ENCODE measurements at places on chromosomes 16 and 17.

DNA sequence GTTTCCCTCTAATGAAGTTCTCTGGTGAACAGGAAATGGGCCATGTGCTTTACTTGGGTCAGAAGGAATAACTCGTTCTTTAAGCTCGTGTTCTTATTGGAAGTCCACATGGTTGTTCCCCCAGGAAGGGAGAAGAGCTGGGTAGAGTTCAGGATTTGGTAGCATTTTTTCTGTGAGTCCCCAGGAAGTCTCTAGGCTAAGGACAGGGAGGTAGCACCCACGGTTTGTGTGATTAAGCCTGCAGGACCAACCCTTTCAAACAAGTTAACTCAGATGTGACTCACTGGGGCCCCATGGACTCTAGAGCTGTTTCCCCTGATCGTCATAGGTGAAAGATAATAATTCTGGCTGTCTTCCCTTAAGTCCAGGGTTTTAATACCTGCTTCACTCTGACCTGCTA is 16.4 kb downstream of the SAP30BP start:
- no peak for DNase-seq

DNA sequence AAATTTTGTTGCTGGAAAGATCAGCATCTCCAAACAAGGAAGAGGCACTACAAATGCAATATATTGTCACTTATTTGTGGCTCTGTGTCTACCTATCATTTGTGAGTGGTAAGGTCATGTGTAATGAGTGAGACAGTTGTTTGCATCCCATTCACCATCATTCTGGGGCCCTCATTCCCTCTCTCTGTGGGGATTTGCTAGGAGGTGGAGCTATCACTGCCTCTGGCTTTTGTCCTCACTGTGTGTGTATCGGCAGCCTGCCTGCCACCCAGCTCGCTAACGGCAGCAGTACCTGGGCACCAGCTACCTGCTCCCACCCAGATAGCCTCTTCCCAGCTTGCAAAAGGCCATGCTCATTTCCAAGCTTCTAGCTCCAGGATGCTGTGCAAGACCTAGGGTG is 379.2 kb upstream of the ZFHX3 start:
- no peak for DNase-seq

GRCh38 chr17:10127819-10128425 is 70.5 kb downstream of the GAS7 start:
- DNase-seq = no peak

DNA sequence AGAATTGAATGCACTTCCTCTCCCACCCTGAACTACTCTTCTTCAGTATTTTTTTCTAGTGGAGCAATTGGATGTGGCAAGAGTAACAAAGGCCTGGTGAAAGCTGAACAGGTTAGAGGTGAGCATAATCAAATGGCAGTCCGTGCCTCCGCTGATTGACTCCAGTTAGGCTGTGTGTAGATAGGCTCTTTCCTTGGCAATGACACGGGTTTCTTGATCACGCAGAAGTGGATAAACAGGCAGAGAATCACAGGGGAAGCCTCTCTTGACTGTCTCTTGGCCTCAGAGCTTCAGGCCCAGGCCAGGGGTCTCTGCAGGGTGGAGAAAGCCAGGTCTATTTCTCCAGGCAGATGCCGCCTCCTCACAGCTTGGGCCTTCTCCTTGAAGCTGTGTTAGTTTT is 4.2 kb downstream of the CD300LB start:
- no peak for DNase-seq

DNA sequence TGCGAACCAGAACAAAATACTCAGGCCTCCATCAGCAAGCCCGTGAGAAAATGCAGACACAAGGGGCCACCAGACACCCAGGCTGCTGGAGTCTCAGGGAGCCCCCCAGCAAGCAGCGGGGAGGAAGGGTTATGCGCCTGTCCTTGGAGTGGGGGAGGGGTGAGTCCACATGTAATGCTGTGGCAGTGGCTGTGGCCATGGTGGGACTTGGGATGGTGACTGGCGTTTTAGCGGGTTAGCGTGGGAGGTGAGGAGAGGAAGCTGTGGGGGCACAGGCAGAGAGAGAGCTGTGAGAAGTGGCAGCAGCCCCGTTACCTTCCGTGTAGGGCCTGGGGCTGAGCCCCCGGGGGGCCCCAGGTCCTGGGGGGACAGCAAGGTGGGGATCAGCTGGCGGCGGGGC is 58.3 kb downstream of the SRCIN1 start:
- DNase-seq = no peak

- DNase-seq = no peak
Measured at GRCh38 chr17:14332331-14332730, 31.4 kb downstream of the HS3ST3B1 start.

DNA sequence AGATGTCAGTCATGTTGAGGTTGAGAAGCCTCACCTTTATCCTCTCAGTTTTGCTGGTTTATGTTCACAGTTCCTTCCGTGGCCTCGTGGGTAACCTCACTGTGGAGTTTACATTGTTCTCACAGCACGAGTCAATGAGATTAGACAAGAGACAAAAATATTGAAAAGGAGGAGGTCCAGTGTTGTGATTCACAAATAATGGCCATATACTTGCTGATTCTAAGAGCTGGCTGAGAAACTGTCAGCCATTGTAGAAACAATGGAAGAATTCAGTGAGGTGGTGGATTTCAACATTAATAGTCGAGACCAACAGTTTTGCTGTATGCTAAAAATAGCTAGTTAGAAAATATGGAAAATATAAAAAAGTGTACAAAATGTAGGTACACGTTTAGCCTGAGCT is 176.4 kb upstream of the WSCD1 start:
- DNase-seq = no peak

Measured in NCI-H774 (cell line).